ENCODE measurements at places on chromosomes 11 and 22.
A peak's percentile ranks its signal among the peaks of the same experiment; 100 is the strongest.

DNA sequence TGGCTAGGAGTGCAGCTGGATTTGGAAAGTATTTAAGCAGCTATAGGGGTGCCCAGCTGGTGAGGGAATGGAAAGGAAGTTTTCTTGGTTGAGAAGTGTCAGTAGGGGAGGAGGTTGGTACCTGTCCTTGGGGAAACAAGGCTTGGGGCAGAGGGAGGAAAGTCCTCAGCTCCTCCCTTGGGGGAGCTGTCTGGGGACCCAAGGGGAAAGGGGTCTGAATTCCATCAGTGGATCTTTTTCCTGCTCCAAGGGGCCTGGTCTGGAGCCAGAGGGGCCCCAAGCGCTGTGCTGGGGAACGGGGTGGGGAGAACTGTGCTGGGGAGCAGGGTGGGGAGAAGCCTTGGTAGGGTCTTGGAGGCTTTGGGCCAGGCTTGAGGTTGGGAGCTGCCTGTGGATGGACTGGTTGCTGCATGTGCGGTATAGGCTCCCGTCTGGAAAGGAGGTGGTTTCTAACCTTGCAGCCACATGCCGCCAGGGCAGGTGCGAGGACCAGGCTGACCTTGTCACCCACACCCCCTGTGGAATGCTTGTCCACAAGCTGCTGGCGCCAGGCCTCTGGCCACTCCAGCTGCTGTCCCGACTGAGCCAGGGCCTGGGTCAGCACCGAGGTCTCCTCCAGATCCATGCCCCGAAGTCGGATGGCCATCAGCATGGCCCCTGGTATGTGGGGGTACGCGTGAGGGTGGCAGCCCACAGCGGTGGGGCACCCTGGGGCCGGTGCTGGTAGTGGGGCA, 963 bp downstream of the TYMP start:
- DNase-seq = no peak

DNA sequence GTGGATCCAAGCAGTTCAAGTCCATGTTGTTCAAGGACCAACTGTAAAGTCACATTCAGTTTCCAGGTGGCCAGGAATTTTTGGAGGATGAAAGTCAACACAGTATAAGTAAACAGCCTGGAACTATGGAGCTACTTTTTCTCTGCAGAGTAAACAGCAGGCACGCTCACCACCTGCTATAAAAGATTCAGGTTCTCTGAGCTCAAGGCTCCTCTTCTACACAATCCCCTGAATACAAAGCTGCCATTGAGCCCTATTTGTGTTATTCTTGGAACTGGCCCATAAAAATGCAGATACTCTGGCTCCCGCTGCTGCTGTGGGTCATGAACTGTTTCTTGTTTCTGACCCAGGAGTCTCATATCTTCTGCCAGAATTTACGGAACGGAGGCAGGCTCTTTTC, 56.9 kb upstream of the PRR5 start:
- DNase-seq = no peak

DNA sequence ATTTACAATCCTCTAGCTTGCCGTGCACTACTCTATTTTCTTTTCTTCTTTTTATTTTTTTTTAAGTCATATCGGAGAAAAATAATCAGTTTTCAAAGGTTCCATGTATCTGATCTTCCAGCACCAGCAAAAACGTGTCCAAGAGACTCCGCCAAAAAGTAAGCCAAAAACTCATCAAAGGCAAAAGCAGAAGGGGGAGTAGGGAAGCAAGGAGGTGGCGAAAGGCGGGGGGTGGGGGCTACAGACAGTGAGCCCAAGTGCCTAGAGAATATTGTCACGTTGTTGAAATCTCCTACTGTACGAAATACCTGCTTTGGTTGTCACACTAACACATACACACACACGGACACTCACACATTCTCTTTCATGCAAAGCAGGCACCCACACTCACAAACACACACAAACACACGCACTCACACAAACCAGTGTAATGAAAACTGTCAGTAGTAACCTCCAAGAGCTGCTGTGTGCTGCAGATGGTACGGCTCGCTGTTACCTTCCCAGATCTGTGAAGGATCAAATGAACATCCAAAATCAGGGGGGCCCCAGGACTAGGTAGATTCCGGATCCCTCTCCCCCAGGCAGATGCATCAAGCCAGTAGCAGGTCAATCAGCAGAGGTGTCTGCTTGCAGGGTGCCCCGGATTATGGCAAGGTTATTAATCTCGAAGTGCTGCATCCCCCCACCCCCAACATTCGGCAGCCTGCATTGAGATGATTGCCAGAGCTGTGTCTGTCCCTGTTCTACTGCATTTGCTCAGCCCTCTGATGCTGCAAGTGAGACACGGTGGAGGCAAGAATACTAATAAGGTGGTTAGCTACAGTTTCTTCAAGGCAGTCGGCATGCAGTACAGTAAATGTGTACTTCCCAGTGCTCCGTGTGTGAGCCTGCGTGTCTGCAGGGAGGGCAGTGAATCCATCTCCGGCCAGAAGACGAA, at the start of gene LRRC4C:
LRRC4C (minus strand) TSS at position 188 of the 937 bp plus-strand sequence.
- no peak for DNase-seq

GRCh38 chr11:65432100-65432650, 9.6 kb downstream of the NEAT1 start:
- no peak for DNase-seq

GRCh38 chr11:40517122-40517521, 942.3 kb downstream of the LRRC4C start:
- DNase-seq = no peak

DNA sequence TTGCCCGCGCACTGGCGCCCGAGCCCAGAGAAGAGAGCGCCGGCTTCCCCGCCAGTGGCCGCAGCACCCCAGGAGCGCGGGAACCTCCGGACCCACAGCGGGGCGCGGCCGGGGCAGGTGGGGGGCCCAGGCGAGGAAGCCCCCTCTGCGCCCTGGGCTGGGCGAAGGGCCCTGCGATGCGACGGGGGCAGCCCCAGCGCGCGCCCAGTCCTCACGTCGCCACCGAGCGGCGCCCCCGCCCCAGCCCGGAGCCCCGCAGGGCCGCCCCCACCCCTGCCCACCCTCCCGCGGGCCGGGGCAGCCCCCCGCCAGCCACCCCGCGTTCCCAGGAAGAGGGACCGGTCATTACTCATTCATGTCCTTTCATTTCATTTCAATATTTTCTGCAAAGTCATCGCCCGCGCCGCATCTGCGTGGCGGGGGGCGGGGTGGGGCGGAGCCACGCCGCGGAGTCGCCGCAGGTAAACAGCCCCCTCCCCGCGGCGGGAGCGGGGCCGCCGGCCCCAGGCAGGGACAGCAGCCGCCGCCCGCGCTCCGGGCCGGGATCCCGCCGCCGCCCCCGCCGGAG, 673 bp upstream of the PANX2 start:
- DNase-seq = no peak

DNA sequence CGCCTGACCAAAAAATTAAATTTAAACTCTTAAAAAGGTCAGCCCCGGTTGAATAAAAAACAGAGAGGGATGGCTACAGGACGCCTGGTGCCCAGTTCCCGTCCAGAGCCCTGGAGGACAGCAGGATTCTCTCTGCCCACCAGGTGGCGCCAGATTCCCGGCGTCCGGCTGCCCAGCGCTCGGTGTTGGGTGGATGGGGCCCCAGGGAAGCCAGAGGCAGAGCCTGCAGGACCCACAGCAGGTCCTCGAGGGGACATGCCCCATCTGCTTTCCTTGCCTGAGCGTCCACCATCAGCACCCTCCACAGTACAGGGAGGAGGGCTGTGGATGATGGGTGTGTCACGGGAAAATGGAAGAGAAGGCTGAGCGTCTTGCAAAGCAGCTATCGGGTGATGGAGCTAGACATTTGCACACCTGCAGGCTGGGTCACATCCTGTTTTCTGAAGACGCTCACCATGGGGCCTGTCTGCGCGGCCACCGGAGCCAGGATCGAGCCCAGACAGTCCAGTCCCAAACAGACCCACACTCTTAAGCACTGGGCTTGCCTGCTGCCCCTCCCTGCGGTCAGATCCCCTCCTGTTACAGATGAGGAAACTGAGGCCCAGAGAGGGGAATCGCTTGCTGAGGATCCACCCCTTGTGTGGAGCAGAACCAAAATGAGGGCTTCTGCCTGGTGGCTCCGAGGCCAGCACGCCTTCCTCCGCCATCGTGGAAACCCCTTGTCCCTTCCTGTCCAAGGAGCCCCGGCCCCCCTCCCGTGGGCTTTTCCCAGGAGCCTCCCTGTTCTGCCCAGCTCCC, 18.5 kb upstream of the CBX7 start:
- DNase-seq = peak; percentile 36

DNA sequence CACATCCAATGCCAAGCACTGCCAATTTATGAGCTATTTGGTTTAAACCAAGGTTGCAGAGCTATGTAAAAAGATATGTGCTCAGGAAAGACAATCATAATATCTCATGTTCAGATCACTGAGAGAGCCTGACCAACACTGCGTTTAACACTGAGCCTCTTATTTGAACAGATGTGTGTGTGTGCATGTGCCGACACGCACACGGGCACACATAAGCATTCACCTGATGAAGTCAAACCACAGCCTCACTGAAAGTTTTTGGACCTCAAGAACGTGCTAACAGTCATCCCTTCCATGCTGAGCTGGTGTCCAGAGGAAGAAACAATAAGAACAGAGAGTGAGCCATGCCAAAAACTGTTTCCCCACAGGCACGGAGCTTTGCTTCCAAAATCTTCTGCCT, 23.4 kb downstream of the HPS4 start:
- no peak for DNase-seq

- no peak for DNase-seq
These were observed 34.7 kb upstream of the TOLLIP start for GRCh38 chr11:1344056-1344635.

DNA sequence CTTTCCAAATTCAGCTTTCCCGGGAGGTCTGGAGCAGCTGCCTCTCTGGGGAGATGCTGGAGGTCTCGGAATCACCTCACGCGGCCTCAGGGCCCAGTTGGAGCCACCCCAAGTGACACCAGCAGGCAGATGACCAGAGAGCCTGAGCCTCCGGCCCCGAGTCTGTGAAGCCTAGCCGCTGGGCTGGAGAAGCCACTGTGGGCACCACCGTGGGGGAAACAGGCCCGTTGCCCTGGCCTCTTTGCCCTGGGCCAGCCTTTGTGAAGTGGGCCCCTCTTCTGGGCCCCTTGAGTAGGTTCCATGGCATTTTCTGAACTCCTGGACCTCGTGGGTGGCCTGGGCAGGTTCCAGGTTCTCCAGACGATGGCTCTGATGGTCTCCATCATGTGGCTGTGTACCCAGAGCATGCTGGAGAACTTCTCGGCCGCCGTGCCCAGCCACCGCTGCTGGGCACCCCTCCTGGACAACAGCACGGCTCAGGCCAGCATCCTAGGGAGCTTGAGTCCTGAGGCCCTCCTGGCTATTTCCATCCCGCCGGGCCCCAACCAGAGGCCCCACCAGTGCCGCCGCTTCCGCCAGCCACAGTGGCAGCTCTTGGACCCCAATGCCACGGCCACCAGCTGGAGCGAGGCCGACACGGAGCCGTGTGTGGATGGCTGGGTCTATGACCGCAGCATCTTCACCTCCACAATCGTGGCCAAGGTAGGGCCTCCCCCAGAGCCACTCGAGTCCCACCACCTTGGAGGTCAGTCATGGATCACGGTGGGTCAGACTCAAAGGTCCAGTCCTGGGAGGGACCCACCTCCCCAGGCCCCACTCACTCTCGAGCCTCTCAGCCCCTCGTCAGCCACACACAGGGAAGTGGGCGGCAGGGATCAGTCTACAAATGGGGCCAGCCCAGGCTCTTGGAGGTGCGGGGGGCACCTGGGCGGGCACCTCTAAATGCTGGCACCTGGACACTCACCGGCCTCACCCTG, 525 bp downstream of the SLC22A12 start:
- no peak for DNase-seq

DNA sequence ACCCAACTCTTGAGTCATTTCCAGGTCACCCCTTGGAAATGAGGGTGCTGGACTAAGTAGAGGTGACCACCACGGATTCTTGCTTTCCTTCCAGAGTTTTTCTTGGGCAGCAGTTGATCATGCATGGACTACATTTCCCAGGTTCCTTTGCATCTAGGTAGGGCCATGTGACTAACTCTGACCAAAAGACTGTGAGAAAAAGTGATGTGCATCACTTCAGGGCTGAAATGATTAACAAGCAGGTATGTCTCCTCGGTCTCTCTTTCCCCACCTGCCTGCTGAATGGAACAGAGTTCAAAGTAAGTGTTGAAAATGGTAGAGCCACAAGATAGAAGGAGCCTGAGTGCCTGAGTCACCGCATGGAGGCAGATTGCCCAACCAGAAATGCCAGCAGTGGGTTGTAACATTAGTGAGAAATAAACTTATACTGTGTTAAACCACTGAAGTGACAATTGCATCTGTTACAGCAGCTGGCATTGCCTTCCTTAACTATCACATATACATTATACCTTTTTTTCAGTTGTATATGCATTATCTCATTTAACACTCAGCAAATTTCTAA, 113.5 kb downstream of the MN1 start:
- DNase-seq = no peak
